ENCODE measurements at places on chromosomes 3 and 15. TPM values are rescaled to one million over a fixed set of nuclear protein-coding genes. Genes with fewer than 3 reads are reported as not detected.

Gene SYNPR
- total RNA-seq, result not detected

Gene FAM240A
- total RNA-seq, result not detected

Gene GPR62
- not detected for total RNA-seq

Gene ITIH1
- total RNA-seq, result not detected

Gene CFAP161
- 0.55 TPM for total RNA-seq

Gene BDH1
- total RNA-seq, result 10.6 TPM

Gene CPN2
- not detected for total RNA-seq

Gene HRG
- not detected for total RNA-seq

Gene RTP2
- not detected for total RNA-seq

Gene PLA2G4D
- 0.17 TPM for total RNA-seq

Gene TLR9
- total RNA-seq, result not detected

Gene RASL12
- total RNA-seq, result not detected

Gene TEX9
- 3.3 TPM for total RNA-seq

Gene SH2D7
- not detected for total RNA-seq

Gene NIPA2
- total RNA-seq, result 108 TPM

Gene GOLGA6D
- total RNA-seq, result not detected

Gene DZIP1L
- total RNA-seq, result 3.8 TPM

Gene GPR27
- total RNA-seq, result 0.07 TPM

Gene GOLGA8S
- total RNA-seq, result not detected

Gene SLC6A11
- total RNA-seq, result 34.0 TPM

Gene ZNF662
- 0.04 TPM for total RNA-seq

Gene GOLGA6A
- not detected for total RNA-seq

Gene LEKR1
- 0.98 TPM for total RNA-seq

Gene PPP1R2
- 150 TPM for total RNA-seq

Gene SNX33
- 16.2 TPM for total RNA-seq

Gene MRAS
- total RNA-seq, result 5.3 TPM

Gene B3GALNT1
- total RNA-seq, result 125 TPM

Gene TRH
- not detected for total RNA-seq

Gene LRRN1
- not detected for total RNA-seq

Gene CD200
- not detected for total RNA-seq

Gene ITIH4
- not detected for total RNA-seq

Gene GNAT1
- not detected for total RNA-seq

Gene PDZRN3
- not detected for total RNA-seq

Gene KCNMB2
- not detected for total RNA-seq
